ENCODE measurements at places on chromosomes 12 and 14.

DNA sequence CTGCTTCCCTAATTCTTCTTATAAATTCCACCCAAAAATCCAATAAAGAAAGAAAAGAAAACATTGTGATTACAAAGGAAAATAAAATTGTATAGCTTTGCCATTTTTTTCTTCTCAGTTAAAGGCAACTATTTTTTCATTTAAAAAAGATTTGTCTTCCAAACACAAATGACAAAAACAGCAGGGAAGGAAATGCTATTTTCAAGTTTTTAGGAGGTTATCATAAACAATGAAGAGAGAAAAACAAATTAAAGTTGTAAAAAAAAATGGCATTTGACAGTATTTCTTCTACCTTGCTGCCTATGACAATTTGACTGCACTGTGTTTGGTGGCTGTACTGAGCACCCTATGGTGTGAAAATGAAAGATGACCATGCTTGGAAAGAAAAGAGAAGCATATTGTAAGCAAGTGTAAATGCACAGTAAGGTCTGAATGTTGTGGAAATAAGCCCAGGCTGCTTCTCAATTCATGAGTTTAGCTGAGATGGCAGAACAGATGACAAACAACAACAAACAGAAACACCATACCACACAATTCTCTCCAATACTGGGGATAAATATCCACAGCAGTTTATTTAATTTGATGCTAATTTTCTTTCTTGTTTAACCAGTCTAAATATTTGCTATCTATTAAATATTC, 109.8 kb downstream of the PRKD1 start:
- no peak for DNase-seq

GRCh38 chr14:60093080-60093479, 1.4 kb downstream of the PCNX4 start:
- DNase-seq, result no peak

DNA sequence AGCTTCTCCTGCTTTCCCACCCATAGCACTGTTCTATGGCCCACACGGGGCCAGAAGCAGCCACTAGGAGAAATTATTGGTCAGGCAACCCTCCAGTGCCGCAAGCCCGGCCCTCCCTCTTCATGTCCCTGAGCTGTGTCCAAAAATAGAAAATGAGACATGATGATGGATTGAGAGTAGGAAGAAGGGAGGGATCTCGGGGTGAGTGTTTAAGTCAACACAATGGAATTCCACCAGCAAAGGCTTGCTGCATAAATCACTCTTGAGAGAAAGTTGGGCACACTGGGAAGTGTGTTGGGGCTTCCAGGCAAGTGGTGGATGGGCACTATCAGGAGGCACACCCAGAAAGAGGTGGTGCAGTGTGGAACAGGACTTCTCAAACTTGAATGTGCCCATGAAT, 94.2 kb downstream of the LLPH start:
- DNase-seq, result peak; percentile 90

- DNase-seq, result no peak
These were observed 10.7 kb downstream of the FGF6 start for GRCh38 chr12:4434706-4435425.

Measured in brain microvascular endothelial cell (primary cell).